T-helper 17 cell (primary cell): ENCODE measurements at places on chromosomes 4 and X.

GRCh38 chrX:18949944-18950301 lies 34.0 kb downstream of the PHKA2 start:
- DNase-seq: no peak

DNA sequence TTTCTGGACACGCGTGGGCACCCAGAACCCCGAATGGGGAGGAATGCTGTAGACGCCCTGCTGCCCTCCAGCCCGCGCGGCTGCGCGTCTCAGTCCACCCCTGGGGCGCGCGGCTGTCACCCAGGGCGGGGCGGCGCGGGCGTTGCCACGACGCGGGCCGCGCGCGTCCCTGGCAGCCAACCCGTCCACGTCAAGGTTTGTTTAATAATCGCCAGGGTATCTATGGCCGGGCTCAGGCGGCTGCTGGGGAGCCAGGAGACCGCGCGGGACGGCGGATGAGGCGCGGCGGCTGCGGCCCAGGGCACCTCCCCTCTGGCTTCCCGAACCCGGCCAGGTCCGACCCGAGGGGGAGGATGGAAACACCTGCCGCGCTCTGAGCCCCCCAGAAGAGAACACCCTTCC lies at the start of gene SPATA18:
Gene SPATA18 (plus strand): TSS at position 92 of the 402 bp plus-strand sequence. CDS start 401 bp downstream, outside the sequence.
- no peak for DNase-seq

- DNase-seq: peak; percentile 44
Observed at GRCh38 chrX:39149761-39150160, 348.5 kb downstream of the MID1IP1 start.

DNA sequence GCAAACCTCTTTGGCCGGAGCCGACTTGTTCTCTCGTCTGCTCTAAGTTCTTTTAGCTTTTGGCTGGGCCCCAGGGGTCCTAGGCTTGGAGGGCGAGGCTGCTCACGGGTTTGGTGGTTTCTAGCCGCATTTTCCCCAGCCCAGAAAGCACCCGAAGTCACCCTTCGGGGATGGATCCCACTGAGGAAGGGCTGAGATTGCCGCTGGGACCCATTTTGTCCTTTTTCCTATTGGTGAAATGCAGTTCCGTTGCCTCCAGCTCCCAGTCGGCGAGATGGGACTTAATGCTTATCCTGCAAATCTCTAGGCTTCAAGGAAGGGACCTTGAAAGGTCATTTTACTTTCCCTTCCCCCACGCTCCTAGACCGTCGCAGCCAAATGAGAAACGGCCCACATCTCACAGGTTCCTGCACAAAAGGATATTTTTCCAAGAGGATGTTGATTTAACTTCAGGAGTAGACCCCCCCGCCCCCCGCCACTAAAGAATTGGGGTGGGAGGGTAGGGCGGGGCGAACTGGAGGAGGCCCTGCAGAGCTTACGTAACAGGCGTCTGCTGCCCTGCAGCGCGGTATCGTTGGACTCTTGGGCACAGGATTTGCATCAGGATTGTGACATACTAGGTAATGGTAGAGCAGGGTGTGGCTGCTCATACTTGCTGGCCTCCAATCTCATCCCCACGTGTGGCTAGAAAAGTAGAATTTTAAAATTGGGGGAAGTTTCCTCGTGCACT lies 564 bp downstream of the PGK1 start:
- no peak for DNase-seq

DNA sequence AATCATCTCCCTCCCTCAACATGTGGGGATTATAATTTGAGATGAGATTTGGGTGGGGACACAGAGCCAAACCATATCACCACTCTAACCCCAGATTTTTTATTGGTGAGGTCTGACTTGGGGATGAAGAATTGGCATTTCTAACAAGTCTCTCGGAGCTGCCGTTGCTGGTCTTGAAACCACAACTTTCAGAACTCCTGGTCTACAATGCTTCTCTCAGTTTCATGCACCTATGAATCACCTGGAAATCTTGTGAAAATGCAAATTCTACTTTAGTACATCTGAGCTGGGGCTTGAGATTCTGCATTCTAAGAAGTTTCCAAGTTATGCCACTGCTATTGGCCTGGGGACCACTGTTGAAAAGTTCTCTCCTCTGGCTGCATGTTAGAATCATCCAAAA lies 78.6 kb downstream of the PALLD start:
- DNase-seq: no peak

DNA sequence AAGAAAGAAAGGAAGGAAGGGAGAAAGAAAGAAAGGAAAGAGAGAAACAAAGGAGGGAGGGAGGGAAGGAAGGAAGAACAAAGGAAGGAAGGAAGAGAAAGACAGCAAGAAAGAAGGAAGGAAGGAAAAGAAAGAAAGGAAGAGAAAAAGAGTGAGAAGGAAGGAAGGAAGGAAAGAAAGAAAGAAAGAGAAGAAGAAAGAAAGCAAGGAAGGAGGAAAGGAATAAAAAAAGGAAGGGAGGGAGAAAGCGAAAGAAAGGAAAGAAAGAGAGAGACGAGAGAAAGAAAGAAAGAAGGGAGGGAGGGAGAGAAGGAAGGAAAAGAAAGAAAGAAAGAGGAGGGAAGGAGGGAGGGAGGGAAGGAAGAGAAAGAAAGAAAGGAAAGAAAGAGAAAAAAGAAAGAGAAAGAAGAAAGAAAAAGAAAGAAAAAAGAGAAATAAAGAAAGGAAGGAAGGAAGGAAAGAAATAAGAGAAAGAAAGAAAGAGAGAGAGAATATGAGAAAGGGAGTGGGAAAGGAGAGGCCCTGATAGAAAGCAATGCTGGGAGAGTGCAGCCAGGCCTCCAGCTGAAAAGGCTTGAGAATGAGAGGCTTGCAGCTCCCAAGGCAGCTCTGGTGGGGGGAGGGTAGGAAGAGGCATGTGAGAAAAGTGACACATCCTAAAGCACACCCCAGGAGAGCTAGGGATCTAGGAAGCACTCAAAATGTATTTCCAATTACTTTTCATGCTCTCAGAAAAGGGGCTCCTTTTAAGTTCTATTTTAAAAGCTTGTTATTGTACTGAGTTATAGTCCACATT lies 134.0 kb upstream of the ZIC3 start:
- DNase-seq: no peak

DNA sequence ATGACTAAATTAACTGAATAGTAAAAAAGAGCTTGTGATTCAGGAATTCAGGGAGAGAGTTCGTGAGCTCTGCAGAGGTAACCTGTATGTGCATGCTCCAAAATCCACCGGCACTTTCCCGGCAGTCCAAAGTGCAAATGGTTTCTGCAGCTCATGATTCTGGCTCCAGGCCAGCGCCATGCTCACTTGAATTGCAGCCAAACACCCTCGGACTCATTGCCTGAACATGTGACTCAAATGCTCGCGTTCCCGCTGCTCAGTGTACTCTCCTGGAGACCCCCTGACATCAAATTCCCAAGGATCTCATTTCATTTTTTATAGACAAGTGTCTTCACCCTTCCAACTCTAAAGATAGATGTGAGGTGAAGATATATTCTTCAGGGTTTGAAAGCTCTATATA lies 44.1 kb upstream of the SH3RF1 start:
- no peak for DNase-seq

GRCh38 chrX:115912372-115912897 lies 258.1 kb upstream of the AGTR2 start:
- no peak for DNase-seq

DNA sequence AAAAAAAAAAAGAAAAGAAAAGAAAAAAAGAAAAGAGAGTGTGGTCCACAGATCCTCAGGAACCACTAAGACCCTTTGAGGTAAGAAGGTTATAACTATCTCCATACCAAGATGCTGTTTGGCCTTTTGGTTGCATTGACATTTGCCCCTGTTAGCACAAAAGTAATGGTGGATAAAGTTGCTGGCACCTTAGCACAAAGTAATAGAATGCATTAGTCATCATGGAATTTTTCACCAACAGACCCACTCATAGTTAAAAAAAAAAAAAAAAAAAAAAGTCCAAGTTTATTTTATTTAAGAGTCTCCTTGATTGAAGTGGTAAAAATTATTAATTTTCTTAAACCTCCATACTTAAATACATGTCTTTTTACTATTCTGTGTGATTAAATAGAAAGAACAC lies 78.4 kb upstream of the RBPJ start:
- DNase-seq: no peak

- DNase-seq: peak; percentile 29
Observed at GRCh38 chr4:109559625-109559982, 442 bp upstream of the MCUB start.

DNA sequence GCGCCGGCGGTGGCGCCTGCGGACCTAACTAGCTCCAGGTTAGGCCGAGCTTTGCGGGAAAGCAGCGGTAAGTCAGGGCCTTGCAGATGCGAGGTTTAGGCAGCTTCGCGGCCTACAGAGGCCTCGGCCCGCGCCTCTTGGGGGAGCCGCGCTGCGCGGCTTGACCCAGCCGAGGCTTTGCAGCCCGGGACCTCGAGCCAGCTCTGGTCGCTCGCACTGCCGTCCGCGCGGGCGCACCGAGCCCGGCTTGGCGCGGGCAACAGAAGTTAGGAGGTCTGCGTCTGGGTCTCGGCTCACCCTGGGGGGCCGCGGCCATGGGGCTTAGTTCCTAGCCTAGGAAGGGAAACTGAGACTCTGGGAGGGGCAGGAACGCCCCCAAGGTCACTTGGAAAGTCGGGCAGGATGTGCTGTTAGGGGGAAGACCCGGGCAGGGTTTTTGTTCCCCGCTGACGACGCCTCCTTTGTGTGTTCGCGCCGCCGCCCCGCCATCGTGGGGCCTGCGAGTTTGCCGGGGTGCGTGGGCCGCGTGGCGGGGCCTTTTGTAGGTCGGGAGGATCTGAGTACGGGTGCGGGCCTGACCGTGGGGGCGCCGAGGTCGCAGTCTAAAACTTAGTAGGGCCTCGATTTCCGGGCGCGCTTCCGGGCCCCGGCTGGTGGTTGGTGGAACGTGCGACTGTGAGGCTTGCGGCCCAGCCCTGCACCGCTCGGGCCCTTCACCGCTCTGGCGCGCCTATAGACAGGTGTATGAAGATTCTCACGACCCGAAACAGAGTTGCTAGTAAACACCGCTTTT lies 482 bp downstream of the RNF4 start:
- peak; percentile 65 for DNase-seq

DNA sequence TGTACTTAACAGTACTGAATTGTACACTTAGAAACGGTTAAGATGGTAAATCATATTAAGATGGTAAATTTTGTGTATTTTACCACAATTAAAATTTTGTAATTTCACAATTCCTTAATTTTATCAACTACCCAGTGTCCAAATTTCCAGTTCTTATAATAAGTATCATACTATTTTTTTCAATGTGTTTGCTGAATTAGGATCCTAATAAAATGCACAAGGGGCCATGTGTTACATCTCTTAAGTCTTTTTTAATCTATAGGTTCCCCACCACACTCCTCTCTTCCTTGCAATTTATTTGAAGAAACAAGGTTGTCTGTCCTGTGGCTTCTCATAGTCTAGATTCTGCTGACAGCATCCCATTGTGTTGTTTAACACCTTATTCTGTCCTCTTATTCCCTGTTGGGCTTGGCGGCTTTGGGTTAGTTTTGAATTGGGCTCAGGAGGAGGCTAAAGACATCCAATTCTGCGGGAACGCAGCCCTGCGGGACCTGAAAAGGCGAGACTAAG lies 533 bp upstream of the SYAP1 start:
- DNase-seq: no peak

- no peak for DNase-seq
Observed at GRCh38 chr4:38780833-38781484, 1.8 kb downstream of the TLR10 start.

DNA sequence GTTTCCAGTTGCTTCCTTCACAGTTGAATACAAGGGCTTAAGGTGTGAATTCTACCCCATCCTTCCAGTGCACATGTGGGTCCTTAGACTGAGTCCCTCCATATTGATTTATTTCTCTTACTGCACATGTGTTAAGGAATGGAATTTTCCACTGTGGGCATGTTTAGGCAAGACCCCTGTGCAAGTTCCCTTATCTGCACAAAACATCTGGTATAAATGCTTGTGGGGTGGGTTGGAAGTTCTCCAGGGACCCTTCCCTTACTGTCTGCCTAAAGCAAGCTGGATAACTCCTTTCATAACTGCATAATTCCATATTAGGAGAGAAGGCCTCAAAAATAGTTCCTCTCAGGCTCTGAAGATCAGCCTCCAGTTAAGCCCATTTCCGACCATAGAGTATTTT lies 570.9 kb downstream of the ADGRL3 start:
- DNase-seq: no peak

DNA sequence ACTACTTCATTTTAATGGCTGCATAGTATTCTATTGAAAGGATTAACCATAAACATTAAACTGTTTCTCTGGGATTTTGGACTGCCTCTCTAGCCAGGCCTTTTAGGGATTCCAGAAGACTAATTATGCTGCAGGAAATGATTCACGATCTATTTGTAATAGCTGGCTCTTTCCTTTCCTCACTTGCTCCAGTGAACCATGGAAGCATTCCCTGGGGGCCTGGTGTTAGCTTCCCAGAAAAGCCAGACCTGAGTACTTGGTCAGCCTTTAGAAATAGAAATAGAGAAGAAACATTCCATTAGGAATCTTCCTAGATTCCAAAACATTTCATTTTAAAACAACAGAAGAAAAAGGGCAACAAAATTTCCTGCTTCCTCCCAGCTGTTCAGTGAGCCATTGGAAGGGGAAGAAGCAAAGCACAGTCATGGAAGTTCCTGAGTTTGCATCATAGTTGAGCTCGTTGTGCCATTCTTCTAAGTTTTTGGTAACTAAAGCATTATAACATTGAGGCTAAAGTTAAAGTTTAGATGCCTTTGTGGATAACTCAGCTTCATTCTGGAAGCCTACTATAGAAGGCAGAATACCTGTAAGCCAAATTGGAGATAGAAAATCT lies 83.5 kb downstream of the NPNT start:
- DNase-seq: no peak

GRCh38 chr4:37864786-37865185 lies 26.1 kb upstream of the TBC1D1 start:
- DNase-seq: no peak

DNA sequence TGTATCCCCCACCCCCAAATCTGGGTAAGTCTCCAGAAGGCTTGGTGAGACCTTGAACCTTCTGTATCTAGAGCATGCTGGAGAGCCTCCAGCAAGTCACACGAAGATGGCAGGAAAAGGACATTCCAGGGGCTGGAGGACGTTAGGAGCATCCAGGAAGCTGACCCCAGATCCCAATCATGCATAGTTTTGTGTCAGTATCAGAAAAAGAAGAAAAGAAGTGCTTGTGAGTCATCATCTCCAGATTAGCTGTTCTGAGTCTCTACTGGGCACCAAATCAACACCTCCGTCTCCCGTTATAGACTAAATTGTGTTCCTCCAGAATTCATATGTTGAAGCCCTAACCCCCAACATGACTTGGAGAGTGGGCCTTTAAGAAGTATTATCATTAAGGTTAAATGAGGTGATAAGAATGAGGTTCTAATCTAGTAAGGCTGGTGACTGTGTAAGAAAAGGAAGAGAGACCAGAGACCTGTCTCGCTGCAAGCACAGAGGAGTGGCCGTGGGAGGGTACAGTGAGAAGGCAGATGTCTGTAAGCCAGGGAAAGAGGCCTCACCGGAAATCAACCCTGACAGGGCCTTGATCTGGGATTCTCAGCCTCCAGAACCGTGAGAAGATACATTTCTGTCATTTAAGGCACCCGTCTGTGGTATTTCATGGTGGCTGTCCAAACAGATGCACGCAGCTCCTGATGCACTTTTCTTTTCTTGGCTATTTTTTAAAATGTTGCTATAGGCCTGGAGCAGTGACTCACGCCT lies 38.1 kb upstream of the CLDN24 start:
- DNase-seq: no peak
